ENCODE measurements at places on chromosomes 1 and 21. TPM values are rescaled to one million over a fixed set of nuclear protein-coding genes. Genes with fewer than 3 reads are reported as not detected.

- DNase-seq, result no peak
Measured at GRCh38 chr21:43302769-43303168, 124.2 kb downstream of the SIK1 start.

- no peak for DNase-seq
Measured at GRCh38 chr1:235277709-235278108, 50.3 kb downstream of the ARID4B start.

DNA sequence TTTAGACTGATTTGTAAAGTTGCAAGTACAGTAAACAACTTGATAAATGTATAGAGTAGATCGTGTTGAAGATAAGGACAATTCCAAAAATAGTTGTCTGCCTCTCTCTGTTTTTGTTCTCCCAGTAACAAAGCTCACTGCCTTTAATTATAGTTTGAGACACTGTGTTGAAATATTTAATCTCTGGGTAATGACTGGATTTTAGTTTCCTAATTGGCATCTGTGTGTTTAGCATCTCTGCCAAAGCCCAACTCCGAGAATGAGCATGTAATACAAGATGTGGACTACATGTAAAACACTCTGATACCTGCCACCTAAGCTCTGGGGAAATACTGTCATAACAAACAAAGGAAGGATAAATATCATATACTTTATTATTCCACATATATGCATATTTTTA, 27.7 kb upstream of the SDE2 start:
- no peak for DNase-seq

DNA sequence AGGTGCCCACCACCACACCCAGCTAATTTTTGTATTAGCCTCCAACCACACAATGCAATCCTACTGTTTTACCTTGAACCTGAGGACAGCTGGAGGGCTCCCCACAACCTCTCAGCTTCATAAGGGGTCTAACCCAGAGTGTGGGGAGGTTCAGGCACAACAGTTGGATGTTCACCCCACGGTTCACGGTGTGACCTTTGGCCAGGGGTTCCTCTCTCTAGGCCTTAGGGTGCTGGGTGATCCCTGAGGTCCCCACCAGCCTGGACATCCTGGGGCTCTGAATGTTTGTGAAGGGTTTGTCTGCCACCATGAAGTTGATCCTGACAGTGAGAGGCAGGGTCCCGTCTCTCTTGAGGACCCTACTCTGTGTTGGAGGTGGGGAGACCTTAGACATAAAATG, 3.9 kb downstream of the ACOT11 start:
- no peak for DNase-seq

DNA sequence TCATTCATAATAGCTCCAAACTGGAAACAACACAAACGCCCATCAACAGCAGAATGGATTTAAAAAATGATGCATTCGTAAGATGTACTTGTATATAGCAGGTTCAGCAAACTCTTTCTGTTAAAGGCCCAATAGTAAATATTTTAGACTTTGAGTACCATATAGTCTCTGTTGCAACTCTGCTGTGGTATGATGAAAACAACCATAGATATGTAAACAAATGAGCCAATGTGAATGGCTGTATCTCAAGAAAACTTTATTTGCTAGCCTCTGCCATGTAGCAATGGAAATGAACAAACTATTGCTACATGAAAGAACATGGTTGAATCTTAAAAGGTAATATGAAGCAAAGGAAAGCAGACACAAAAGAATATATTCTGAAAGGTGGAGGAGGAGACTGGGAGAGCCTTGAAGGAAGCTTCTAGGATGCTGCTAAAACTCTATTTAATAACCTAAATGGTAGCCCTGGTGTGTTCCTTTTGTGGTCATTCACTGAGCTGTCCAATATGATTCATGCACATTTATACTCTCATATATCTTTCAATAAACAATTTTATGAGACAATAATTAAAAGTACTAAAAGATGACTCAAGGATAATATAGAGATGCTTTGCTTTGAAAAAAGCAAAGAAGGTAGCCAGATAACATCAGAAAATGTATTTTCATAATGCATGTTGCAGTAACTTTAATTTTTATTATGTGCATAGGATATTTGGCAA, 29.1 kb upstream of the FMO3 start:
- DNase-seq, result no peak

DNA sequence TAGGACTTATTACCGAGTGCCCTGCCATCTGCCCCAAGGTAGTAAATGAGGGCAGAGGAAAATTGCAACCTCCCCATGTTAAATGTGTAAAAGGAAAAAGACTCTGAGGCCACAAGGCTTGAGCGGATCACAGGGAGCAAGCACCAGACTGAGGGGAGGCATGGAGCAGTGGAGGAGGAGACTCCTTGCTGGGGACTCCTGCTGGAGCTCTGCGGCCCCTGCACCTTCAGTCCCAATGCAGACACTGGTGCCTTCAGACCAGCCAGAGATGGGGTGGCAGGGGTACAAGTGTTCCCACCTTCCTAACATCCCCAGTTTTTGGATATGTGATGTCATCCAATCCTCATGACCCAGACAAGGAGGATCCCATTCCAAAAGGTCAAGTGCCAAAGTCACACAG, 128.4 kb upstream of the NGF start:
- no peak for DNase-seq

GRCh38 chr1:220529521-220530020, 1.6 kb downstream of the MARK1 start:
- DNase-seq, result no peak

DNA sequence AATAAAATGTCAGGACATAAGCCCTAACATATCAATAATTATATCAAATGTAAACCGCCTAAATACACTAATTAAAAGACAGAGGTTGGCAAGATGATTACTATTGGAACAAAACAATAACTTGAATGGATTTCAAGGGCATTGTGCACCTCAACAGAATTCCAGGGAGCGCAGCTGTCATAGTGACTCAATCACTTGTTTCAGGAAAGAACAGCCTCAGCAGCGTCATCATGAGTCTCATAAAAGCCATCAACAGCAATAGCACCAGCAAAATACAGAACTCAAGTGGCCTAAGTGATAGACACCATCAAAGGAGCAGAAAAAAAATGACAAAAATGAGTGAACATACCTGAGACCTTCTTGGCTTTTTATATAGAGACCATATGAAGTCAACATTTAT, 632.7 kb upstream of the NR5A2 start:
- no peak for DNase-seq

DNA sequence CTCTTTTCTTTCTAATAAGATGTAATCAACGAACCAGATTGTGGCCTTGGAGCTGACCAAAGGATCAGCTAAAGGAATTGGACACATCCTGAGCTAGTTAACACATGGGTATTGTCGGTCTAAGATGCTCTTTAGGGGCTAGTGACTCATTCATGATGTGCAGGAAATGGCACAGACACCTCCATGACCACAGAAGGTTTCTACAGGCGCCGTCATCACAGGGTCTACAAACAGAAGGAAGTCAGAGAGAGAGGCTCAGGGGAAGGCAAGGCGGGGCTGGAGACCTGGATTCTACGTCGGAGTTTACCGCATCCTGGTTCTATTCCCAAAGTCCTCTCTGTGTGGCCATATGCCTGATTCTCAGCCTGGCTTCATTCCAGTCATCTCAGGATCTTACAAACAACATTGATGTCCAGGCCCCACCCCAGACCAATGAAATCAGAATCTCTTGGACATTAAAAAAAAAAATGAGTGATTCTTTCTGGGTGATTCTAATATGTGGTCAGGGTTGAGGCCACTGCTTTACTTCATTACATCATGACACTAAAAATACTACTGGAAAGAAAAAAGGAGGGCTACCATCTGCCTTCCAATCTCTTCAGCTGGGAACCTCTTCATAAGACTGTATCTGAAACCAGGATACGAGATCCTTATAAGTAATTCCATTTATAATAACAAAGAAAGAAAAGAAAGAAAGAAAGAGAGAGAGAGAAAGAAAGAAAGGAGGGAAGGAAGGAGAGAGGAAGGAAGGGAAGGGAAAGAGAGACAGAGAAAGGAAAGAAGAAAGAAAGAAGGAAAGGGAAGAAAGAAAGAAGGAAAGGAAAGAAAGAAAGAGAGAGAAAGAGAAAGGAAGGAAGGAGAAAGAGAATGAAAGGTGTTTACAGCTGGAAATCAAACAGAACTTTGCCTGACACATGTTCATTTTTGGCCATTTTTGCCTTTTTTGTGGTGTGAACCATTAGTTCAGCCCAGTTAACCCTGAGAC, 11.6 kb upstream of the KCNJ15 start:
- peak; percentile 21 for DNase-seq

DNA sequence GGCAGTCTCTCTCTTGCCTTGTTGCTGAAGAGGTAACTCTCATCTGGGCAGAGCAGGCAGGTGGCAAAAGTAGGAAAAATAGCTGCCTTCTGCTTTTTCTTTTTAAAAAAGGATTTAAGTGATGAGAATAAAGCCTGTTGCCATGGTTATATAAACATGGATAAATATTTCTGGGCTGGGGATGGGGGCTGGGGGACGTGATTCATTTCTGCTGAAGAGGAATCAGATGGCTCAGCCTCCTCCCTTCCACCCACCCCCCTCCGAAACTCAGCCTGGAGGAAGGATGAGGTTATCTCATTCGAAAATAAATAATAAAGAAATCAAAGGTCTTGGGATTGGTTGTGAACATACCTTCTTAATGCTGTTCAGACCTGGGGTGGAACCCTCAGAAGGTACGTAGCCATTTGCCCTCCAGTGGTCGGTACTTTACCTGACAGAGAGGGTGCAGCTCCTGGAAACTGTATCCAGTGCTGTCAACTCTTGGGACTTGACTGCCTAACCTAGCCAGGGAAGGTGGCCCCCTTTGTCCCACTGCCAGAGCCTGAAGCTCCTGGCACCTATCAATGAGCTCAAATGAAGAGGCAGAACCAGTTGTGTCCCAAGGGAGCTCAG, 3.8 kb upstream of the INKA2 start:
- no peak for DNase-seq

GRCh38 chr1:173276922-173277800, 70.0 kb upstream of the TNFSF4 start:
- no peak for DNase-seq

GRCh38 chr1:201710632-201711597, 118.0 kb upstream of the IPO9 start:
- DNase-seq, result no peak

GRCh38 chr1:212698467-212699103, 1.1 kb downstream of the BATF3 start:
- no peak for DNase-seq

DNA sequence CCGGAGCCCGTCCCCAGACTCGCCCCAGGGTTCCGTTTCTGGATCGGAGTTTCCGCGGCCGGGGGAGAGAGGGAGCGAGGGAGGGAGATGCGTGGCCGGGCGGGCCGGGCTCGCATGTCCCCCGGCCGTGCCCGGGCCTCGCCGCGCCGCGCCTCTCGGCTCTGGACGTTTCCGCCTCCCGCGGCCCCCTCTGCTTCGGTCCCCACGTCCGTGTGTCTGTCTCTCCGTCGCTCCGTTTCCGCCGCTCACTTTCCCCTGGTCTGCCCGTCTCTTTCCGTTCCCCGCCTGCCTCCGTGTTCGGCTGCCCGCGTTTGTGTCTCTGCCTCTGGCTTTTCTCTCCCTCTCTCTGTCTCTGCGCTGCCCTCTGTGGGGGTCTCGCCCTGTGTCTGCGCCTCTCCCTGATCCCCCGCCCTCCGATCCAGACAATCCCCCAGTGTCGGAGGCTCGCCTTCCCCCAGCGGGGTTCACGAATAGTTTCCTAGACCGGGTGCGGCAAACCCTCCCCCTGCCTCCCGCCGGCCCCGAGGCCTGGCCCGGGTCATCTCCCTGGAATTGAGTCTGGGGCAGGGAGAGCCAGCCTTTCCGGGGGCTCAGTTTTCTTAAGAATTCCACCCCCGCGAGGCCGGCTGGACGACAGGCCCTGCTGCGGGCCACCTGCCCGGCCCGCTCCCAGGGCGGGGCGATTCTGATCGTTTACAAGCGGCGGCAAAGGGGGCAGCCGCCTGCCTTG, 735 bp downstream of the NBL1 start:
- DNase-seq, result no peak

DNA sequence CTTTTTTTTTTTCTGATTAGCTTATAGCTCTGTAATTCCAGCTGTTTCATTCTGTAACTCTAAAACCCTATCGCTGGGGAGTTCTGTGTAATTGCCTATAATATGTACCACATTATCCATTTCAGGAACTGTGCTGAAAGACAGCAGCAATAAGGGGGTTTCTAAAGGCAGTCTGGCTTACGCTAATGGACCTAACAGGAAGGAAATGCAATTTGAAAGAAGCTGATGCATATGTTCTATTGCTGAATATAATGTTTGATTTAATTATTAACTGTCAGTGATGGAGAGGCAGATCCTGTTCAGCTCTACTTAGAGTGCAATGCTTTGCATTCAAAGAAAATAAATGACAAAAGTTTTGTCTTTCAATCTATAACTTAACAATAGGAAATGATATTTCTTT, 209.4 kb upstream of the SNX7 start:
- DNase-seq, result peak; percentile 1

The MTARC1 gene
- total RNA-seq, result 1.9 TPM

The SPRR1A gene
- total RNA-seq, result not detected

The OPN3 gene
- total RNA-seq, result 17.8 TPM

The PCAT6 gene
- total RNA-seq, result 1.1 TPM

The FLG2 gene
- total RNA-seq, result under 0.01 TPM

The S100A3 gene
- total RNA-seq, result not detected

The PDE9A gene
- total RNA-seq, result 0.27 TPM

The PARP1 gene
- total RNA-seq, result 292 TPM

The UAP1 gene
- 16.2 TPM for total RNA-seq

Data from hematopoietic multipotent progenitor cell (in vitro differentiated cells).